ENCODE measurements at places on chromosomes 4 and X.

DNA sequence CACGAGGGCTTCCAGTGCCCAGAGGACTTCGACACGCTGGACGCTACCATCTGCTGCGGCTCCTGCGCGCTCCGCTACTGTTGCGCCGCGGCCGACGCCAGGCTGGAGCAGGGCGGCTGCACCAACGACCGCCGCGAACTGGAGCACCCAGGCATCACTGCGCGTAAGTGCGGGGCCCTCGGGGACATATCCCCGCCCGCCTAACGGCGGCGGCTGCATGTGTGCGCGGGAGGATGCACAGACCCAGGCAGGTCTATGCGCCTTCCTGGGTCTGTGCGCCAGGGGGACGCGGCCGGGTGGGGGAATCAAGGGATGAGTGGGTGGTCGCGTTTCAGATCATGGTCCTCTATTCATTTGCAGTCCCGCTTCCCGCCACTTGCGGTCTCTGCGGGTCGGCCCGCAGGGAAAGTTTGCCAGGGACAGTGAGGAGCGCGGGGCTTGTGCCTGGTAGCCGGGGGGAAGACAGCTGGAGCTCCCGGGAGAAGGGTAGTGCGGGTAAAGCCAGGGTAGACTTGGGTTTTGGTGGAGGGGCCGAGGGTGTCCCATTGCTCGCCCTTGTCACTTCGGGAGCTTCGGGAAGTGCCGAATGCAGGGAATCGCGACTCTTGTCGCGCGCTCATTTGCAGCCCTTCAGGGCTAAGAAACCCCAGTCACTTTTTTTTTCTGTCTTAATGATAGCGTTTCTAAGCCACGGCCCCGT is 1.0 kb downstream of the SHISA3 start:
- DNase-seq, result no peak

GRCh38 chrX:23610495-23610894 is 56.8 kb upstream of the PRDX4 start:
- DNase-seq, result no peak

DNA sequence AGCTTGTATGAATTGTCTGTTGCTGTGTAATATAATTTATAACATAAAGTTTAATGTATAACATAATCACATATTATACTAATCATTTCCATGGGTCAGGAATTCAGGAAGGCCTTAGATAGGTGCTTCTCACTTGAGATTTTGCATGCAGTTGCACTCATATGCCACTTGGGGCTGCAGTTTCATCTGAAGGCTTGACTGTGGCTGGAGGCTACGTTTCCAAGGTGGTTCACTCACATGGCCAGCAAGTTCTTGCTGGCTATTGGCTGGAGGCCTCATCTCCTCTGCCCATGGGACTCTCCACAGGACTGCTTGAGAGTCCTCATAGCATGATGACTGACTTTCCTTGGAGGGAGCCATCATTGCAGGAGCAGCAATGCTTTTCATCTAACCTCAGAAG is 53.4 kb upstream of the STX18 start:
- no peak for DNase-seq

- no peak for DNase-seq
These were observed 19.3 kb upstream of the ZNF81 start for GRCh38 chrX:47817421-47817820.

- DNase-seq, result peak; percentile 50
These were observed 22.6 kb downstream of the SLC25A4 start for GRCh38 chr4:185165605-185166063.

DNA sequence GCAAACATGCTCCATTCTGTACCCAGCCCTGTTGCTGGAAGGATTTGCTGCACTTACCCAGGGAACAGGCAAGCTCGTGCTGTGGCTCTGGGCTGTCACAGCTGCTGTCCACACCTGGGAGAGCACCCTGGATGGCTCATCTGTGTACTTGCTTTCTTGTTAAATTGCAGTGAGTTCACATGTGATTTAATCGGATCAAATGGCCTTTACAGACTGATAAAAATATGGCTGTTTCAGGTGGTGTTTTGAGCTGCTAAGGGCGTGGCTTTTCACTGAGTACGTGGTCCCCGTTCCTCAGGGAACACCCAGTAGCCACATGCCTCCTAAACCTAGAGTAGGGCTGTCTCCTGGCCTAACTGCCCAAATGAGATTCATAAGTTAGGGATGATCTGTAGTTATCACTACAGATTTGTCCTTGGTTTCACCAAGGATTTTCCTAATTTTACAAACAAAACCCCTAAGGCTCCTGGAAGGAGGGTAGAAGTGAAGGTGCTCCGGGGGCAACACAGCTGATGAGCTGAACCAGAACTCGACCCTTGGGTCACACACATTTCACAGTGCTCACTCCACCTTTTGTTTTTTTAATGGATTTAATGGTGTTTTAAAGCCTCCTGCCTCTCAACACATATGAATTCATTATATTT is 13.7 kb downstream of the KLKB1 start:
- no peak for DNase-seq

DNA sequence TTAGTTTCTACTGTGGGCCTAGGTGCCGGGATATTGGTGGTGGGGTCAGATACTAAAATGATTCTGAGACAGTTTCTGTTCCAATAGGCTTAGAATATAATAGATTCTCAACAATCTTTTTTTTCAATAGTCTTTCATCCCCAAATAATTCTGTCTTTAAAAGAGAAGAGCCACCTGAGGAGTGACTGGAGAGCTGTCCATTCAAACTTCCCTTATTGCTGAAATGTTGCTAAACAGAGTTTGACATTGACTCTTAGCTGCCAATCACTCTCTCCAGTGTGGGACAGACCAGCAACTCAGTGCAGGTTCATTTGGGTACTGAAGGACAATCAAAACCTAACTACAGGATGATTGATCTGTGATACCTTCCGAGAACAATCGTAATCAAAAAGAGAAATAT is 12.4 kb upstream of the ADH7 start:
- no peak for DNase-seq

DNA sequence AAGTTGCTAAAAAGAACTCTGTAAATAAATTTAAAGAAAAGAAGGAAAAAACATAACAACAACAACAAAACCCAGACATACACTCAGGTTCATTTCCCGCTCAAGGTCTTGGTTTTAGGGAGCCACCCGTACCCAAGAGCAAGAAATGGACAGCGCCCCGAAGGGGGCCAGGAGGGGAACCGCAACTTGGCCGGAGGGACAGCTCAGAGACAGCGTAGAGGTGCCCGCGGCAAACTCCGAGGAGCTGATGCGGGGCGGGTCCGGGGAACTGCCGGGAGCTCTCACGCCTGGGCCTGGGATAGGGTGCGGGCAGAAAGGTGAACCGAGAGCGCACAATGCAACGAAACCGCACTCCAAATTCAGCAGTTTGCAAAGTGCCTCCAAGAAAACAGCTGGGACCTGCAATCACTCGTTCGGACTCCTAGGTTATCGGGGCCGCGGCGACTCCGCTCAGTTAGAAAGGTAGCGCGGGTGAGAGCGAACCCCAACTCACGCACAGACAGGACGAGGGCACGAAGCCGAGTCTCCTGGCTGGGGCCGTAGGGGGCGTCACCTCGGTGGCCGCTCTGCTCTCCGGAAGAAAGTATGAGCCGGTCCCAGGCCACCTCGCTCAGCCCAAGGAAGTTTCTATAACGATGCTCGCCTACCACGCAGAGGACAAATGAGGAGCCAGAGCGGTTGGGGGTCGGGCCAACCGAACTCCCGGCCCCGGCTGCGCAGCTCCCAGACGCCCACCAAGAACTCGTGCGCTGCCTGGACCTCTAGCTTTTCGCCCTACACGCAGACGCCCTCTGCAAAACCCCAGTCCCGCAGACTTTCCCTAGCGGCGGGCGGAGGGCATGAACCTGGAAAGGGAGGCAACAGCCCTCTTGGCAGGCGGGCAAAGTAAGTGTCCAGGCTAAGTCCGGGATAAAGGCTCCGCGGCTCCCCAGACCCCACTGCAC is 1.4 kb downstream of the NDNF start:
- no peak for DNase-seq

DNA sequence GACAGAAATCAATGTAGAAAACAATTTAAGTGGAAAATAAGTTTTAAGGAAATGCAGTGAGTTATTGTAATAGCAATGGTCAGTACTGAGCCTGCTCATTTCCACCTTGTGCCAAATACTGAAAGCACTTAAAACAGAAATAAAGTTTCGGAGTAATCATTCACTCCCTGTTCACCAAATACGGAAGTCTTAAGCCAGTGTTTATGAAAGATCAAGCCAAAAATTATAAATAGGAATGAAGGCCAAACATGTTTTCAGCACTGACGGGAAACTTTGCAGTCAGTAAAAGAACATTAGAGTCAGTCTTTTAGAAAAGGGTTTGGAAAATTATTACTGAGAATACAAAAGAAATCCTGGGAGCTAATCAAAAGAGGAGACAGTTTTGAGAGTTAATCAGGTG is 178.6 kb downstream of the DMD start:
- no peak for DNase-seq

GRCh38 chr4:1777822-1778641 is 15.1 kb upstream of the FGFR3 start:
- no peak for DNase-seq

DNA sequence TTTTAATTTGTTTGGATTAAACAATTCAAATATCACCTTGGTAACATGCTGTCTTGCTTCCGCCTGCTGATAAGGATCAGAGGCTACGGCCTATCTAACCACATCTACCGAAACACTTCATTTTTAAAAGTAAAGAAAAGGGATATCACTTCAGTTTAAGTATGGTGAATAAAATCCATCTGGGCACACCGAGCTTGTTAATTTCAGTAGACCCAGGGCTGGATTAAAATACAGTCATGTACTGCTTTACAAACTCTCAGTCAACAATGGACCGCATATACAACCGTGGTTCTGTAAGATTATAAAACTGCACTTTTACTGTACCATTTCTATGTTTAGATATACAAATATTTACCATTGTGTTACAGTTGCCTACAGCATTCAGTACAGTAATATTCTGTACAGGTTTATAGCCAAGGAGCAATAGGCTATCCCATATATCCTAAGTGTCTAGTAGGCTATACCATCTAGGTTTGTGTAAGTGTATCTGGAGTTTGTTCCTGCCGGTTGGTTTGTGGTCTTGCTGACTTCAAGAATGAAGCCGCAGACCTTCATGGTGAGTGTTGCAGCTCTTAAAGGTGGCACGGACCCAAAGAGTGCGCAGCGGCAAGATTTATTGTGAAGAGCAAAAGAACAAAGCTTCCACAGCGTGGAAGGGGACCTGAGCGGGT is 40.0 kb downstream of the SEPTIN11 start:
- no peak for DNase-seq

- DNase-seq, result no peak
These were observed 20.5 kb upstream of the PRR32 start for GRCh38 chrX:126799059-126799458.

DNA sequence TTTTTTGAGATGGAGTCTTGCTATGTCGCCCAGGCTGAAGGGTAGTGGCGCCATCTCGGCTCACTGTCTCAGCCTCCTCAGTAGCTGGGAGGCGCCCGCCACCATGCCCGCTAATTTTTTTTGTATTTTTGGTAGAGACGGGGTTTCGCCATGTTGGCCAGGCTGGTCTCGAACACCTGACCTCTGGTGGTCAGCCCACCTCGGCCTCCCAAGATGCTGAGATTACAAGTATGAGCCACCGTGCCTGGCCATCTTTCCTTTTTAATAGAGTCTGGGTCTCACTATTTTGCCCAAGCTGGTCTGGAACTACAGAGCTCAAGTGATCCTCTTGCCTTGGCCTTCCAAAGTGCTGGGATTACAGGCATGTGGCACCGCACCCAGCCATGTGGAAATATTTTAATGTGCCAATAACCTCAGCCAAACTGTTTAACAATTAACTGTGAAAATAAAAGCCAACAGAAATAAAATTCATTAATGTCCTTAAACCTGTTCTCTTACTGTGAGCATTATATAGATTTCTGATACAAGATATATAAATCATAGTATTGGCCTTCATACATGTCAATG is 16.3 kb downstream of the PDS5A start:
- no peak for DNase-seq

GRCh38 chrX:134670134-134670924 is 12.1 kb upstream of the PLAC1 start:
- no peak for DNase-seq

DNA sequence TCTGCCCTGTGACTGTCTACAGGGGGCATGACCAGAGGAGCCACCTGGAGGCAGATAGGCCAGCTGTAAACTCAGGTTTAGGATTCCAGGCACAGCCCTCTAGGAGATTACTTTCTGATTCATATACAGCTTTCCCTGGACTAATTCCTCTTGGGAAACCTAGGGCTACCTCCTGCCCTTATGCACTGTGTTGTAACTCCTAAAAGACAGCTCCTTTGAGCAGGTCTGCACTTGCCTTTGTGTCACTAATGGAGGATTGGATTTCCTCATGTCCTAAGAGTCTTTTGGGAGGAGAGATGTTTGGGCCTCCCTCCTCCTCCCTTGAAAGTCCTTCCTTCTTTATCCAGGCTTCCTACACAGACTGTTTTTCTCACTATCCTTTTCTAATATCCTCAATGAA is 202.0 kb downstream of the PCDH19 start:
- DNase-seq, result no peak

DNA sequence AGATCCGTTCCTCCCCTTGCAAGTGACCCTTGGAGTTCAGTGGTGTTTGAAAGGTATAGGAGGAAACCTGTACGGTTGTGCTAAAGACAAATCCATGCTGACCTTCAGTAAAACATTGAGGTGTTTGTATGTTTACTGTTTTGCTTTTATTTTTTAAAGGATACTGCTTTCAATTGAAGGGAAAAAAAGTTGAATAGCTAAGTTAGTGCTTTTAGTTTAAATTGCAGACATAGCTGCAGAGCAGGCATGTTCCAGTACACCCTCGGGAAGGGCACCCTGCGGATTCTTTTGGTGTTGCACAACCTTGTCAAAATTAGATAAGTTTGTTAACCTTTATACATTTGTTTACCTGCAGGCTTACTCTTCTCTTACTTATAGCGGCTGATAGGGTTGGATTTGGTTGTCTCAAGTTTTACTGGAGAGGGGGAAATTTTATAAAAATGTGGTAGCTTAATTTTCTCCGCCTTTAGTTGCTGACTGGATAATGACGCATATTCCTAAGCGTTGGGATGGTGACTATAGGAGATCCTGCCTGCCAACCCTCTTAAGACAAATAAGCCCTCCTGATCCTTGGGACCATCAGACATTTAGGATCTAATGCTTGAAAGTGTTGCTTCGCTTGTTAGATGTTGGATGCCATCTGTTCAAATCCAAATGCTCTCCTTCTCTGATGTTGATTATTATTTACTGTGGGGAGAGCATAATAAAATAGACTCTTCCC is 2.0 kb downstream of the RAPGEF2 start:
- DNase-seq, result no peak

GRCh38 chrX:65196758-65197360 is 220.6 kb upstream of the ZC4H2 start:
- no peak for DNase-seq

DNA sequence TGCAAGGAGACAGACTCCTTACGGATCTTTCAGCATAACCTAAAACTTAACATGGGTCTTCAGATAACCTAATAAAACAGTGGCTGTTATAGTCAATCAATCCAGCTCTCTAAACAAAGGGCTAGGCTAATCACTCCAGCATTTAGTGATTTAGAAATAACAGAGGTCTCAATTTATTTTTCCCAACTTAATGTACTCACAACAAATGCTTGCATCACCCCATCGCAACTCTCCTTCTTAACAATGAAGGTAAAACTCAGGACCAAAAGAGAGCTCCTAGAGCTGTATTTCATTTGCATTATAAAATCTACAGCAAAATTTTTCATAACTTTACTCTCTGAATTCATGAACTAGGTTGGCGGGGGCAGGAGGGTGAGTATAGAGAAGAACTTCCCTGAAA is 1.1 kb downstream of the LIN54 start:
- peak; percentile 30 for DNase-seq

GRCh38 chr4:103074744-103075434 is 1.7 kb downstream of the SLC9B2 start:
- peak; percentile 78 for DNase-seq
